Suppressor macrophage (primary cell): ENCODE measurements at places on chromosomes 11 and 22.
A peak's percentile ranks its signal among the peaks of the same experiment; 100 is the strongest.

DNA sequence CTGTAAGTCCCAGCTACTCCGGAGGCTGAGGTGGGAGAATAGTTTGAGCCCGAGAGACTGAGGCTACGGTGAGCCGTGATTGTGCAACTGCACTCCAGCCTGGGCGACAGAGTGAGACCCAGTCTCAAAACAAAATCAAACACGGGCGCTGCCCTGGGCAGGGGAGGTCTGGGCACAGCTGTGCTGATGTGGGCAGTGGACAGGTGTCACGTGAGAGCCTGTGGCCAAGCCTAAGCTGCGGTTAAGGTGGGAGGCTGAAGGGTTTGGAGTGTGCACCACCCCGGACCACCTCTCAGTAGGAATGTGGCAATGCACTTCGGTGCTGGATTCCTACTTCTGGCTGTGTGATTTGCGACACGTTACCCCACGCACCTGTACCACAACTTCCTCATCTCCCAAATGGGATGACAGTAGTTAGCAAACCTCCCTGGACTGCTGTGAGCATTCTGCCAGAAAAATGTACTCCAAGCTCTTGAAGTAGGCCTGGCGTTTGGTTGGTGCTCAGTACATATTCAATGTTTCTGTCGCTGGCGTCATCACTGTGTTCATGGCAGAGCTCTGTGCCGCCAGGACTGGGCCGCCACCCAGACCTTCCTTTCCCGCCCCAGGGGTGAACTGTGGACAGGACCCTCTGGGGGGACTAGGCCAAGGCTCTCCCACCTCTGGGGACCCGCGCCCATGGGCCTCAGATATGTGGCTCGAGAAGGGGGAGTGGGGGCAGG is 807 bp upstream of the ZNF74 start:
- DNase-seq, result peak; percentile 8

- DNase-seq, result no peak
These were observed 6.1 kb downstream of the CARNS1 start for GRCh38 chr11:67421430-67422031.

- no peak for DNase-seq
These were observed 25.6 kb downstream of the NARS2 start for GRCh38 chr11:78548911-78549590.

DNA sequence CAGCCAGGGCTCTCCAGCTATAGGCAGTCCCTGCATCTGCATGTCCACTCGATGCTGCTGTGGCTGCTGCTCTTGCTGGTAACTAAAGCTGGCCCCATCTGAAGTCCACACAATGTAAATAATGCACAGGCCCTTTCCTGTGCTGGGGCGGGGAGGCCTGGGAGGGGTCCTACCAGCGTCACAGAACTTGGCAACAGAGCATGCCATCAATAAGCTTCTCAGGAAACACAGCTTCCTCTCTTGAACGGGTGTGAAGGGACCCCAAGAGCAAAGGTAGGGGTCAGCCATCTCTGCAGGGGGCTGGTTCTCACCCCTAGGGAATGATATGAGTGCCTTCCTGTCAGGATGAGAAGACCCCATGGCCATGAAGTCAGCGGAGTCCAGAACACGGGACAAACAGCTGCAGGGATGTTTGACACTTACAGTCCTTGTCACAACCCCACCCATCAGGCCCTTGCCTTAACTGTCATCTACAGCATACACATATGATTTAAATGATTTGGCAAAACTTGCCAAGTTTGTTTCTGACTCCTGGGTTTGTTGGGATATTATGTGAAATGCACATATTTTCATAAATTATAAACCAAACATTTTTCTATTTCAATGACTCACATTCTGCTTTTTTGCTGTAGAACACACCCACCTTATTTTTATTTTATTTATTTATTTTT is 39.1 kb upstream of the LYVE1 start:
- DNase-seq, result no peak

GRCh38 chr11:111360150-111361043 is 18.7 kb downstream of the POU2AF1 start:
- no peak for DNase-seq

DNA sequence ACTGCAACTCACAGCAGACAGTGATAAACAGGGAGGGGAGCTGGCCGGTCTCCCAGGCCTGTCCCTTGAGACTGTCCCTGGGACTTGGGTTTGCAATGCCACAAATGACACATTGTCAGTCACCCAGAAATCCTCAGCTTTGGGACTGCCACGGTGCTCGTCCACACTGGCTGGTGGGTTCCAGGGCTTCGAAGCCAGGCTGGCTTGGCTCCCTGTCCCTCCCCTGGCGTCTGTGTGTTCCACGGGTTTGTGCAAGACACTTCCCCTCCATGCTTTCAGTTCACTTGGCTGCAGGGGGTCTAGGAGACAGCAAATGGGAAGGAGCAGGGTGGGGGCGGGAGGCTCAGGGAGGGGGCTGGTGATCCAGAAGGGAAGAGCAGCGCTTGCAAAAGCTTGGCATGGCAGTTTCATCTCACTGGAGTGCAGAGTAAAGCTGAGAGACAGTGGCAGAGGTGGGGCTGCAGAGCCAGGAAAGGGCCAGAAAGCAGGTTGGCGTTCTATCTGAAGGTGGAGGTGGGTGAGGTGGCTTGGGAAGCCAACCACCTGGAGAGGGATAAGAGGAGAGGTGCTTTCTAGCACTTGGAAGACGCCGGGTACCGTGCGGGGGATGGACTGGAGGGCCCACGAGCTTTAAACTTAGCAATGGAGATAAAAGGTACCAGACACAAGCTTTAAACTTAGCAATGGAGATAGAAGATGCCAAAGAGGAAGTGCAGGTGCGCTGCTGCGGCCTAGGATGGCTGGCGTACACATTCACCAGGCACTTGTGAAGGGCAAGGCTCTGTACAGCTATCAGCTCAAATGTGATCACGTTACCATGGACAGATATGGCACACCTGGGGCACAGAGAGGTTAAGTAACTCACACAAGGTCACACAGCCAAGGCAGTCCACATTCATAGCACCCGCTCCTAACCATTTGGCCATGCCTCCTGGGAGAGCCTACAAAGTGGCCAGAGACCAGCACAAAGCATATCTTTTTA is 86.4 kb upstream of the SHISAL1 start:
- no peak for DNase-seq

DNA sequence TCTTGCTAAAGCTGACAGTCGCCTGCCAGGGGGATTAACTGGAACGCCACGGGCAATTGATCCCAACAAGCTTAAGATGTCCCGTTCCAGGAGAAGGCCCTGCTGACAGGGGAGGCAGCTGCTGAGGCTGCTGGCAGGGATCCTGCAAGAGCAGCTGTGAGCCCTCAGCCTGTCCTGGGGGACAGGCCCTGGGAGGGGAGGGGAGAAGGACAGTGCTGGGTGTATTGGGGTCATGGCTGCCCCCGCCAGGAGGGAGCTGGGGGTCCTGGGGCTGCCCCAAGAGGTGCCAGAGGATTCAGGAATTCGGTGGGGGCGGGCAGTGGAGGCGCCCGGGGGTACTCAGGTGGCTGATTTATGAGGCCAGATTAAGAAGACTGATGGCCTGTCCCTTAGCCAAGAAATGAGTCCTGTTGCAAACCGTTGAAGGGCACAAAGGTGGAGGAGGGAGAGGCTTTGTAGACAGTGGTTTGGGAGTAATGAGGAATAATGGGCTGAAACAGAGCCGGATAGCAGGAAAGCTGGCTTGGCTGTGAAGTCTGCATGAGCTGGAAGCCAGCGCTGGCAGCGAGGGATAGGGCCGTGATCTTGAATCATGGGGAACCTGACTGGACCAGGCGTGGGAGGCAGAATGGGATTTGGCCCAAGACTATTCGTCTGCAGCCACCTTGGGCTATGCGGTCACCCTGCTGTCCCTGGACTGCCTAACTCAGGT is 133.5 kb downstream of the CACNA1I start:
- DNase-seq, result no peak

DNA sequence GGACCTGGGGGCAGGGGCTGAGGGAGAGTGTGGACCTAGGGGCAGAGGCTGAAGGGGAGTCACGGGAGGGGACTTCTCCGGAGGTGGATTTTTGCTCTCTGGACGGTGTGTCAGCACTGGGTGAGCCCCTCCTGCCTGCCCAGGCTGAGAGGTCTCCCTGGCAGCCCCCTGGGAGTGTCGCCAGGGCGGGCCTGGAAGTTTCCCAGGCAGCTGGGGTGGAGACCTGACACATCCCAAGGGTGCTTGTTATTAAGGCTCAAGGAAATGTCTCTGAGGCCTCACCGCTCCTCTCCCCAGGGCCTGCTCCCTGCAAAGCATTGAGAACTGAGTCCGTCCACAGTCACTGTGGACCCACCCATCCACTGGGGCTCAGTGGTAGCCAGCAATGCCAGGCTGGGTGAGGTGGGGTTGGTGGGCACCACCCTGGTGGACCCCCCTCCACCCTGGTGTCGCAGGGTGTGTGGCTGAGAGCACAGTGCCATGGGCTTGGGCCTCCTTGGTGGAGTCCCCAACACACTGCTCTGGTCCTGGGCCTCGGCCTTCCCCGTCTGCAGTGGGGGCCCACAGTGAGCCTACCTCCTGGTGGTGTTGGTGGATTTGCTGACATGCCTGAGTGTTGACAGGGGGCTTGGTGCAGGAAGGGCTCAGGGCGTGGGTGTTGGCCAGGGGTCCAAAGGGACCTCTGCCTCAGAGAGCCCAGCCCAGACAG is 2.5 kb downstream of the CD81 start:
- DNase-seq, result no peak
